Mesothelial cell of epicardium (in vitro differentiated cells): ENCODE measurements at places on chromosomes 12 and 14. TPM values are rescaled to one million over a fixed set of nuclear protein-coding genes. Genes with fewer than 3 reads are reported as not detected.
A peak's percentile ranks its signal among the peaks of the same experiment; 100 is the strongest.

- H3K27me3 ChIP-seq: peaks cover 29% of the 10 kb centered on the region
- H3K4me3 ChIP-seq: peak overlapping the region; percentile 28
- no peaks in the 10 kb centered on the region for H3K36me3 ChIP-seq
- H3K4me1 ChIP-seq: peaks cover 58% of the 10 kb centered on the region
- DNase-seq: no peak
These were observed 152.1 kb downstream of the DPF3 start for GRCh38 chr14:72741826-72742117.

DENND5B gene
- 27.1 to 27.7 TPM (median 27.2 TPM) in 3 replicates for total RNA-seq

ABHD12B gene
- total RNA-seq: 0.16 to 0.47 TPM (median 0.27 TPM) in 3 replicates

CHGA gene
- not detected in 3 replicates for total RNA-seq

DNA sequence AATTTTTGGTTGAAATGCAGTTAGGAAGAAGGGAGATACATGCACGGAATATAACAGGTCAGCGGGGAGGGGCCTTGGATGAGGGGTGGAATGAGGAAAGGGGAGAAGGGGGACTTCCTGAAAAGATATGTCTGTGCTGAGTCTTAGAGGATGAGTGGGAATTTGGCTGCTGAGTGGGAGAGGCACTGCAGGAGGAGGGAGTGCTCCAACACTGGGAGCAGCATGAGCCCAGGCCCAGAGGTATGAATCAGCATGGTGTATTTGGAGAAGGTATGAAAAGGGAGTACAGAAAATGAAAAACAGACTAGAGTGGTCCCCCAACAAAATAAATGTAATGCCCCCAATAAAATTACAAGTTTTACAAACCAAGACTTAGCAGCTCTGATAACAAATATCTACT lies 394.4 kb downstream of the IPO8 start:
- no peaks in the 10 kb centered on the region for H3K27me3 ChIP-seq
- no peaks in the 10 kb centered on the region for H3K4me1 ChIP-seq
- DNase-seq: no peak

DNA sequence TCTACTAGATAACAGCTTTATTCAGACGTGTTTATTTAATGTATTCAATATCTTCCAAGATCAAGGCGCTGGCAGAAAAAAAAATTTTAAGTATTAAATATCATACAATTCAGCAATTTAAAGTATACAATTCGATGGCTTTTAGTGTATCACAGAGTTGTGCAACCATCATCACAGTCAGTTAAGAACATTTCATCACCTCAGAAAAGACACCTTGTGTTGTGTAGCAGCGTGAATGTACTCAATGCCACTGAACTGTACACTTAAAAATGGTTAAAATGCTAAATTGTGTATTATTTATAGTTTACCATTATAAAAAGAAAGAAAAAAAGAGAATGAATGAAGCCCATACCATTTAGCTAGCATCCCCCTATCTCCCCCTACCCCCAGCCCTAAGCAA lies 96.4 kb downstream of the RIN3 start:
- H3K4me3 ChIP-seq: no peak overlapping the region
- H3K4me1 ChIP-seq: no peaks in the 10 kb centered on the region
- peaks cover 13% of the 10 kb centered on the region for H3K36me3 ChIP-seq
- no peaks in the 10 kb centered on the region for H3K27me3 ChIP-seq
- DNase-seq: no peak

DDX11 gene
- total RNA-seq: 104 to 114 TPM (median 105 TPM) in 3 replicates
